ENCODE measurements at places on chromosomes 7 and 10. TPM values are rescaled to one million over a fixed set of nuclear protein-coding genes. Genes with fewer than 3 reads are reported as not detected.

Gene UBE3C
- total RNA-seq = 153 TPM

Gene SKIDA1
- 9.4 TPM for total RNA-seq

Gene CTTNBP2
- total RNA-seq = 145 TPM

Gene ZNF727
- 3.8 TPM for total RNA-seq

Gene DLX6
- 3.1 TPM for total RNA-seq

Gene SLC13A1
- total RNA-seq = not detected

Gene VWA2
- 2.8 TPM for total RNA-seq

Gene ABCB1
- 7.8 TPM for total RNA-seq

Gene PRKAR2B
- total RNA-seq = 174 TPM

Gene ACHE
- total RNA-seq = 13.1 TPM

Gene LAMTOR4
- 31.0 TPM for total RNA-seq

Gene FZD1
- total RNA-seq = 9.7 TPM

Gene PDGFA
- 24.4 TPM for total RNA-seq

Gene MLXIPL
- under 0.01 TPM for total RNA-seq

Gene CAV1
- total RNA-seq = 5.9 TPM

Gene ANKRD61
- not detected for total RNA-seq

Gene CYP3A4
- not detected for total RNA-seq

Gene ADD3
- total RNA-seq = 118 TPM

Gene LSM8
- total RNA-seq = 93.0 TPM

Gene SRRT
- total RNA-seq = 64.5 TPM

Gene HOXA6
- total RNA-seq = not detected

Gene ESYT2
- total RNA-seq = 81.1 TPM

Gene TMEM184A
- total RNA-seq = not detected

Gene ENO4
- total RNA-seq = 1.9 TPM

Gene ASL
- 6.3 TPM for total RNA-seq

Gene LRRC4
- total RNA-seq = 28.8 TPM

Gene TRIL
- 8.8 TPM for total RNA-seq

Gene PTF1A
- not detected for total RNA-seq

Gene SGMS1
- 42.6 TPM for total RNA-seq

Gene LRIT1
- not detected for total RNA-seq

Gene SDK1
- 40.7 TPM for total RNA-seq

Gene CHST3
- total RNA-seq = 7.8 TPM

Gene NPS
- not detected for total RNA-seq

Gene MALSU1
- total RNA-seq = 38.2 TPM

Gene PGAM1
- 105 TPM for total RNA-seq

Gene CDHR3
- total RNA-seq = 28.8 TPM

Gene FOXP2
- total RNA-seq = 36.0 TPM

Gene CCDC172
- not detected for total RNA-seq

Gene RARRES2
- total RNA-seq = 5.0 TPM

Gene ZMIZ1
- 75.1 TPM for total RNA-seq

Gene FGFBP3
- 28.5 TPM for total RNA-seq

Gene SLC39A12
- total RNA-seq = 2.5 TPM

Gene TMEM273
- 1.6 TPM for total RNA-seq

Gene INHBA
- total RNA-seq = 21.0 TPM

Gene SPDYE9
- not detected for total RNA-seq

Gene PDK4
- 4.4 TPM for total RNA-seq

Gene DNAJB9
- total RNA-seq = 30.0 TPM

All from parietal lobe (tissue), 2 donors.